ENCODE measurements at places on chromosomes 12 and 14. TPM values are rescaled to one million over a fixed set of nuclear protein-coding genes. Genes with fewer than 3 reads are reported as not detected.

GRCh38 chr14:29671034-29671433 is 256.6 kb downstream of the PRKD1 start:
- no peak for DNase-seq

OVCH1 gene
- polyA plus RNA-seq, result 0.89 TPM

- no peak for DNase-seq
Measured at GRCh38 chr12:98180603-98181002, 334.8 kb upstream of the TMPO start.

B4GALNT1 gene
- polyA plus RNA-seq, result 0.78 TPM

GRCh38 chr12:4213471-4213870 is 60.1 kb upstream of the CCND2 start:
- DNase-seq, result no peak

GRCh38 chr12:50051101-50051806 is 6.1 kb upstream of the ASIC1 start:
- DNase-seq, result no peak

All from left renal cortex interstitium (tissue), 4 donors.